NCI-H2107 (cell line): ENCODE measurements at places on chromosomes 6 and 20.

DNA sequence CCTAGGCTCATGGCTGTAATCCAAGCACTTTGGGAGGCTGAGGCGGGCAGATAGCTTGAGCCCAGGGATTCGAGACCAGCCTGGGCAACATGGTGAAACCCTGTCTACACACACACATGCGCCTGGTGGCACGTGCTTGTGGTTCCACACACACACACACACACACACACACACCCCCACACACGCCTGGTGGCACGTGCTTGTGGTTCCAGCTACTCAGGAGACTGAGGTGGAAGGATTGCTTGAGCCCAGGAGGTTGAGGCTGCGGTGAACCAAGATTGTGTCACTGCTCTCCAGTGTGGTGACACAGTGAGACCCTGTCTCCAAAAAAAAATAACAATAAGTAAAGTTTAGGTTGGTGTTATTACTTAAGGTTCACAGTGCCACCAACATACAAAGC lies 165.8 kb downstream of the ZFAND3 start:
- no peak for DNase-seq

- DNase-seq, result no peak
Measured at GRCh38 chr6:31587791-31588777, 2.0 kb downstream of the LST1 start.

DNA sequence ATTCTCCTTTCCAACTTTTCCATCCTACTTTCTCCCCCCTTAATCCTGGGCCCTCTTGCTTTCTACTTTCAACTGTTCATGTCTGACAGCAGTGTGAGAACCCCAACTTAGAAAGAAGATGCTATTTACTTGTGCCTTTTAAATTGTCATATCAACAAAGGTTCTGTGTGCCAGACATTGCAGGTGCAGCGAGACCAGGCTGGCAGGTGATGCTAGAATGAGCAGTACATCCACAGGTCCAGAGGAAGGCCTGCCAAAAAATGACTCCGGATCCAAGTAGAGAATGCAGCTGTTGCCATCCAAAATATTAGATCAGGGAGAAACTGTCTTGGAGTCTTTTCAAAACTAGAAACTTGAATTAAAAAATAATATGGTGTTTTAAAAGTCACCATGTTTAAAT lies 510.5 kb downstream of the LMBRD1 start:
- no peak for DNase-seq

GRCh38 chr20:53839423-53840176 lies 230.8 kb downstream of the BCAS1 start:
- no peak for DNase-seq

GRCh38 chr6:81293896-81294295 lies 458.6 kb downstream of the TENT5A start:
- no peak for DNase-seq

- DNase-seq, result no peak
Measured at GRCh38 chr6:104983296-104983695, 26.4 kb downstream of the LIN28B start.

- no peak for DNase-seq
Measured at GRCh38 chr6:65112435-65112834, 594.6 kb downstream of the EYS start.

DNA sequence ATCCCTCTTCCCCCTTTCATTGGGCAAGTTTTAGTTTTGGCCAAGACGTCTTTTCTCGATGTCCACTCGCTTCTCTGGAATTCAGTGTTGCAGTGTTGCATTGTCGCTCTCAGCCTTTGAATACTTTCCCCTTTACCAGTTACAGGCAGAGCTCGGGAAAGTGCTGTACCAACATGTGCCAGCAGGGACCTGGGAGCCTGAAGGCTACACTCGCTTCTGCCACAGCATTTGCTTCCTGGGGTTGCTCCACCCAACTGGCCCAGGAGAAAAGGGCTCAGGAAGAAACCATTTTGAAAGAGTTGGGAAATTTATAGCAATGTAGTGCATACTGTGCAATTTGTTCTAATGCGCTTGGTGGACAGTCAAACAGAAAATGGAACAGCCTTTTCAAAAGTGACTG lies 78.6 kb downstream of the LINC00237 start:
- DNase-seq, result no peak
